ENCODE measurements at places on chromosomes 1 and 21.
A peak's percentile ranks its signal among the peaks of the same experiment; 100 is the strongest.

DNA sequence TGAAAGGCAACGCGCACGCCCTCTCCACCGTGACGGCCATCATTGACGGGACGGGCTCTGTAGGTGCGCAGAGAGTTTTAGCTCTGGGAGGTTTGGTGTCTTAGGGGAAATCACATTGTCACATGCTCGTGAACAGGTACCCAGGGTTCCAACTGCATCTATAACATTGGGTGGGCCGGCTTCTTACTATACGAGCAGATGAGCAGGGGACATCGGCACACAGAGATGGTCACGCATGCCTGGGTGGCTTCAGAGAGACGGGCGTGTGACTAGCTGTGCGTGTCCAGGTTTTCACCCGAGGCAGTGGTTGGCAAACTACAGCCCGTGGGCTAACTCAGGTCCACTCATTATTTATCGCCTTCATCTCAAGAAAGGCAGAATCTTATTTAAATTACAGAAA is 54.7 kb downstream of the SLC37A1 start:
- no peak for DNase-seq

GRCh38 chr1:83573776-83574175 is 425.2 kb downstream of the TTLL7 start:
- DNase-seq, result no peak

GRCh38 chr1:33970148-33970825 is 106.4 kb downstream of the HMGB4 start:
- no peak for DNase-seq

- DNase-seq, result no peak
Observed at GRCh38 chr1:73673971-73674370, 524.0 kb downstream of the LRRIQ3 start.

- peak; percentile 54 for DNase-seq
Observed at GRCh38 chr1:231808990-231809389, 182.4 kb downstream of the DISC1 start.

Data from RCC 7860 (cell line).